Stimulated activated CD4-positive, alpha-beta T cell treated with anti-CD3 and anti-CD28 coated beads, Interleukin-1b, Interleukin-23, amount 100 ng/mL, for 4 hours (primary cell): ENCODE measurements at places on chromosomes 7 and 10.

- DNase-seq = no peak
Measured at GRCh38 chr7:158856883-158857668, 718 bp downstream of the DYNC2I1 start.

- DNase-seq = no peak
Measured at GRCh38 chr7:109641445-109641844, 1071.8 kb downstream of the DNAJB9 start.

- no peak for DNase-seq
Measured at GRCh38 chr10:87930934-87931835, 67.8 kb downstream of the PTEN start.

DNA sequence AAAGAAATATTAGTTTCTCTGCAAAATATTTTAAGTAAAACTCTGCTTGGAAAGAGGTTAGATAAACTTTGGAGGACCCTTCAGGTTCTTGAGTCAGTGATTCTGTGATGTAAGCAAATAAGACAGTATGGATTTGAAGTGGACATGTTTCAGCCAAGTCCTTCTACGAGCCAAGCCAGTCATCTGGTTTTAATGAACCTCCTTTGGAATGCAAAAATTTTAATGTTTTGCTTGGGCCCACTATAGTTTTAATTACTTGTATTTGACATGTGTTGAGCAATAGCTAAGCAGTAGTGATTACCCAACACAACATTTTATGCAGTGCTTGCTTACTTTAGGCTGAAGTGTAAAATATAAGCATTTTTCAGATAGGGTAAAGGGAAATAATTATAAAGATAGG is 296.3 kb upstream of the SEMA3D start:
- no peak for DNase-seq

DNA sequence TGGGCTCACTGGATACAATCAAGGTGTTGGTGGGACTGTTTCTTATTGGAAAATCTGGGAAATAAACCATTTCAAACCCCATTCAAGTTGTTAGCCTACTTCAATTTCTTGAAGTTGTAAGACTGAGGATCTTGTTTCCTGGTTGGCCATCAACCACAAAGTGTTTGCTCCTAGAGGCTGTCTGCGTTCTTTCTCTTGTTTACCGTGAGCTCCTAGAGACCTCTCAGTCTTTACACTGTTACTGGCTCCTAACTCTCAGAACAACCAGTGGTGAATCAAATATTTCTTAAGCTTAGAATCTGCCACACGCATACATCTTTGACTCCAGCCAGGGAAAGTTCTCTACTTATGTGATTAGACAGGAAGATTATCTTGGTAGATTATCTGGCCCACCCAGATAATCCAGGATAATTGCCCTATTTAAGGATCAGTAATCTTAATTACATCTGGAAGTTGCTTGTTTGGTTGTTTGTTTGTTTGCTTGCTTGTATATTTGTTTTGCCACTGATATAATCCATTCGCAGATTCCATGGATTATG is 798.7 kb downstream of the IPMK start:
- DNase-seq = no peak

- DNase-seq = no peak
Measured at GRCh38 chr7:98110249-98111022, 3.8 kb downstream of the LMTK2 start.

DNA sequence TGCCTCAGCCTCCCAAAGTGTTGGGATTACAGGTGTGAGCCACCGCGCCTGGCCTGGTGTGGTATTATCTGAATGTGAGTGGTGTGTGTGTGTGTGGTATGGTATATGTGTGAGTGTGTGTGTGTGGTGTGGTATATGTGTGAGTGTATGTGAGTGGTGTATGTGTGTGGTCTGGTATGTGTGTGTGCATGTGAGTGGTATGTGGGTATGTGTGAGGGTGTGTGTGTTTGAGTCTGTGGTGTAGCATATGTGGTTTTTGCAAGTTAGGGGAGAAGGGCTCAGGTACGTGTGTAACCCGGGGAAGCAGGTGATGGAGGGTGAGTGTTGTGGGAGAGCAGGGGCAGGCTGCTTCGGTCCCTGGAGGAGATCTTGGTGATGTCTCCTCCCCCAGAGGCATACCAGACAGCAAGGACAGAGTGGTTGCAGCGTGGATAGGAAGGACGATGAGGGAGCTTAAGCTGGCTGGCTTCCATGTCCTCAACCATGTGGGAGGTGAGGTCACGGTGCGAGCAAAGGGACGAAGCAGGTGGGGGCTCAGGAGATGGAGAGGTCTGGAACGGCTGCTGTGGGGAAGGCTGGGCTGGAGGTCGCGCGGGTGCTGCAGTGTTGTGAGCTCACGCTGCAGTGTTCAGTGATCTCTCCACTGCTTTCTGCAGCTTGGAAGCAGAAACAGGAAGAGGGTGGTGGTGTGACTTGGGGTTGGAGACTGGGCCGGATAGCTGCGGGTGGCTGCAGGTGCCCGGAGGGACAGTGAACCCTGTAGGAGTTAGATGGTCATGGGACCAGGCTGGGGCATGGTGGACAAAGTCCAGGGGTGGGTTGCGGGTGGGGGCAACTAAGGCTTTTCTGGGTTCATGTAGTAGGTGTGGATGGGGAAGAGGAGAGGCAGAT is 5.0 kb downstream of the ZYX start:
- no peak for DNase-seq

DNA sequence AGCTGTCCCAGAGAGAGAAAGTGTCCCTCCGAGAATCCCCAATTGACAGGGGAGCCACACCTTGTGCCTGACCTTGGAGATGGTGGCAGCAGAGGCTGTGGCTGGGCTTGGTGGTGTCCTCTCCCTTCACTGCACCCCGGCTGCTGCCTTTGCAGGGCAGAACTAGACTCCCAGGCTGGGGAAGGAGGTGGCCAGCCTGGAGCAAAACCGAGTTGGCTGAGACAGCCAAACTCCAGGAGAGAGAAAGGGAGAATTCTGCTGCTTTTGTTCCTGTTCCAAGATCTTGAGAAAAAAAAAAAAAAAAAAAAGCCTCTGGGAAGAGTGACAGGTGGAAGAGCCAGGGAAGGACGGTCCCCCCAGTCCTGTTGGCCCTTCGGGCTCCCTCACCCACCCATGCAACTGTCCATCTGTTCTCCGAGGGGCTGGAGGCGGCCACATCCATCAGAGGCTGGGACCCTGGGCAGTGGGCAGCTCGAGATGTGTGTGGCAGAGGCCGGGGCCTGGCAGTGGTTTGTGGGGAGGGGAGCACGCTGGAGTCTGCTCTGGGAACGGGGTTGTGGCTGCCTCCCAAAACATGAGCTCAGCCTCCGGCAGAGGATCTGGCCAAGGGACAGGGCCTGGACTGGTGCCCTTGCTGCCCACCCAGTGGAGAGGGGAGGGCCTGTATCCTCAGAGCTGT is 35.5 kb downstream of the CLIP2 start:
- no peak for DNase-seq

DNA sequence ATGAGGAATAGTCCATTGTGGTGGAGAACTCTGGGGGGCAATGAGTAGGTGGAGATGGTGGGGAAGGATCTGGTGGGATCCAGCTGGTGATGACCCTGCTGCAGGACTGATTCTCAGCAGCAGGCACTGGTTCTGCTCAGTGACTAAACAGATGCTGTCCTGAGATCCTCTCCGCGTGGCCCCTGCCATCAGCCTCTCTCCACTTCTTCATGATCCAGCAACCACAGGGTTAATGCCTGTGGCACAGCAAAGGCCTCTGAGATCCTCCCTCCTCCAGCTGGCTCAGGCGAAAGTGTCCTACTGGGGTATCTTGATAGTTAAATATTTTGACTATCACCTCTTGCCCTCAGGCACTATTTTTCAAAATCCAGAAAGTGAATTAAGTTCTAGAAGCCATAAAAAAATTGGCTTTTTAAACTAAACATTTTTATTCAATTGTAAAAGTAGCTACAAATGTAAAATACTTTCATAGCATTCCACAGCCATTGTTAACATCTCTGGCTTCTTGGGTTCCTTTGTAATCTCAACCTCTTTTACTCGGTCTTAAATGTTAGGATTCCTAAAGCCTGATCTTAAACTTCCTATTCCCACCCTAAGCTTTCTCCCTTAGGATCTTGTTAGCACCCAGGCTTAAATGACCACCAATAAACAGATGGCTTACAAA is 13.1 kb downstream of the PLAU start:
- DNase-seq = no peak

DNA sequence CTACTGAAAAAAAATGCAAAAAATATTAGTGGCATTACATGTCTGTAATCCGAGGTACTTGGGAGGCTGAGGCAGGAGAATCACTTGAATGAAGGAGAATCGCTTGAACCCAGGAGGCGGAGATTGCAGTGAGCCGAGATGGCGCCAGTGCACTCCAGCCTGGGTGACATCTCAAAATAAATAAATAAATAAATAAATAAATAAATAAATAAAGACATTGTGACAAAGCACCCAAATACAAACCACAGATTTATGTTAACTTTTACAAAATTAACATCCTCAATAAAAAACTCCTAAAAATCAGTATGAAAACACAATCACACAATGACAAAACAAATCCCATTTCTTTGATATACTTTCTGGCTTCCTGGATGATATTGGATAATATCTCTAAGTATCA is 808.3 kb downstream of the REEP3 start:
- no peak for DNase-seq
